Foreskin keratinocyte (primary cell): ENCODE measurements at places on chromosomes 5 and 9. TPM values are rescaled to one million over a fixed set of nuclear protein-coding genes. Genes with fewer than 3 reads are reported as not detected.

TNFSF15 gene
- total RNA-seq = 1.4 and 4.3 TPM in 2 replicates

- DNase-seq = peak; percentile 38
Measured at GRCh38 chr5:181164076-181164952, 16.9 kb downstream of the OR2V2 start.

- no peak for DNase-seq
Measured at GRCh38 chr9:80622508-80622907, 1050.7 kb downstream of the TLE4 start.

DNA sequence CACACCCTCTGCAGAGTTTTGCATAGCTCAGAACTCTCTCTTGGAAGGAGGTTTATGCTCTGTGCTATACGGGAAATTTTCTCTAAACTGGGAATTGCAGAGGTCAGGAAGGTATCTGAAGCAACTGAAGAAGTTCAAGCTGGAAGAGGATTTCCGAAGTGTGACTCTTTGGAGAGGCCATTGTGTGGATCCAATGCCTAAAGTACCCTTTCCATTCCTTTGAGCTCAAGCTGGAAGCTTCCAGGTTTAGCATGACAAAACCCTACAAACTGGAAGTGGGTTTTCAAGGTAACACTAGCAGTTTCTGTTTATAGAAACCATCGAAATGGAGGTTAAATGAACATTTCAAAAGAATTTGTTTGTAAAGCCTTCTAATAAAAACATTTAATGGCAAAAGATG is 187.1 kb downstream of the CFAP90 start:
- DNase-seq = no peak

GRCh38 chr9:85553475-85553874 is 188.3 kb downstream of the AGTPBP1 start:
- DNase-seq = no peak

ADAMTS6 gene
- total RNA-seq = 19.6 and 23.2 TPM in 2 replicates

GRCh38 chr9:85056203-85056572 is 386.7 kb downstream of the NTRK2 start:
- no peak for DNase-seq

IFNE gene
- 1.4 and 1.9 TPM in 2 replicates for total RNA-seq

N4BP3 gene
- 3.6 TPM in 2 replicates for total RNA-seq

DNA sequence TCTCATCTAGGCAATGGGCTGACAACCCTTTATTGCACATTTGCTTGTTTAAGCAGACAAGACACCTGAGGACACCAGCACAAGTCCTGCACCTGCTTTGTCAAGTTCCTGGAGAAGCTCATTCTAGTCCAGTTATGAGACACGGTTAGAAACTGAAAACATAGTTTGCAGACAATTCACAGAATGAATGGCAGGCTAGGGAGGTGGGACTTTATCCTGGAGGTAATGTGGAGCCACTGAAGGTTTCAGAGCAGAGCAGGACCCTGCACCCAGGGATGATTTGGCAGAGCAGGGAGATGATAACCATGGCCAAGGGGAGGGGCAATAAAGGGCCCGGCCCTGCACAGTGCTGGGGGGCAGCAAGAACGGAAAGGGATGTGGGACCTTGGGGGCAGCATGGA is 50.7 kb upstream of the SLC25A51 start:
- no peak for DNase-seq

- no peak for DNase-seq
Measured at GRCh38 chr5:87211676-87212075, 56.0 kb upstream of the RASA1 start.

- DNase-seq = no peak
Measured at GRCh38 chr9:93603906-93604326, 27.5 kb downstream of the PHF2 start.

DNA sequence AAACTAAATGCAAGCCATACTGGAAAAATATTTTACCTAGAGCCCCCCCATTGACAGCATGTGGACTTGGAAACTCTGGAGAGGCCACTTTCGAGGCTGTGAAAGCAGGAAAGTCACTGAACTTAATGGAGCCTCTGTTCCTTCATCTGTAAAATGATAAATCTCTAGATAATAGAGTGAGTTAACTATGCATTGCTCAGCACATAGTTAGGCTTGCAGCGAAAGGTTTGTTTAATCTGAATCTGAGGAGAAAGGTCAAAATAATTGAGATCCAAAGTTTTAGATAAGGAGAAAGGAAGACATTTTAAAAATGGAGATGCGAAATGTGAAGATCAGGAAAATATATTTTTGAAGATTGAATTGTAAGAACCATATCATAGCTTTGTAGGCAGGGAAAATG is 4.6 kb downstream of the PCSK5 start:
- no peak for DNase-seq

- no peak for DNase-seq
Measured at GRCh38 chr9:122950263-122950662, 9.4 kb downstream of the RABGAP1 start.

- no peak for DNase-seq
Measured at GRCh38 chr5:131965826-131966415, 20.5 kb upstream of the MEIKIN start.

- DNase-seq = no peak
Measured at GRCh38 chr5:99275128-99275527, 346.3 kb upstream of the CHD1 start.

GRCh38 chr9:130379649-130379970 is 65.2 kb upstream of the ASS1 start:
- no peak for DNase-seq

DNA sequence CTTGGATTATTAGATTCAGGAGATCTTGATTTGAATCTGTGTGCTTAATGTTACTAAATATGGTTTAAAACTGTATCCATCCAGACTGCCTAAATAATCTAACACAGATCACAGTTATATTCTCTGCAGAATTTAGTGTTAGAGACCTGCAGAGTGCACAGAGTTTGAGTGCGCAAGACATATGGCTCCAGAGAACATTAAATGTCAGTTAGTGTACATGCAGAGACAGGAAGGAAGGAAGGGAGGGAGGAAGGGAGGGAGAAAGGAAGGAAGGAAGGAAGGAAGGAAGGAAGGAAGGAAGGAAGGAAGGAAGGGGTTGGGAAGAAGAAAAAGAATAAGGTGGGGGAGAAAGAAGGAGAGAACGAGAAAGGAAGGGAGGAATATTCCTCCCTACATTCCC is 210.0 kb upstream of the COX7C start:
- DNase-seq = no peak

- DNase-seq = no peak
Measured at GRCh38 chr5:53052499-53052898, 57.1 kb downstream of the MOCS2 start.

- no peak for DNase-seq
Measured at GRCh38 chr5:9534881-9535517, 10.9 kb downstream of the SEMA5A start.

DNA sequence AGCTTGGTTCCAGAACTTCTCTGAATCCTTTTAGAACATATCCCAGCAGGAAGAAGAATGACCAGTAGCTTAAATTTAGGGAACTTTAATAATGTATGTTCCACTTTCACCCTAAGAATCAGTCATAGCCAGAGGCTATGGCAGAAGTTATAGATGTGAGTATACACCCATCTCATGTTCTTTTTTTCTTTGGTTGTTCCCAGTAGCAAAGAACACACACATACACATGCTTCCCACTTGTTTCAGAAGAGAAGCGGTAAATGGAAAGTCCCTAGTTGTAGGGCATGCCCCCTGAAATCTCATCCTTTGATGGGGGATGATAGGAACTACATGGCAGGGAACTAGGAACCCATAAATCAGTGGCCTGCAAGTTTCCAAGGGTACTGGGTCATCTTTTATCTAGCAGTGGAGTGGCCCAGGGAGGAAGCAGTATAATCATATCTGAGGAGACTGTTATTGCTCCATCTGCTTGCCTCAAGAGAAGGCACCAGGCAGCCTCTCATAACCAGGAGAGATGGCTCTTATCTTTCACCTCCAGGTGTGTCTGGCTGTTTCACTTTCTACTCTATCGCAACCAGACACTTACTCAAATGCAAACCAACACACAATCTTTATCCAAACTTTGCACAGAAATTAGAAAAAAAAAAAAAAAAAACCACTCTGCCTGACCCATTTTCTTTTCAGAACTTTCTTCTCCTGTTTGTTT is 109.5 kb downstream of the SNCAIP start:
- no peak for DNase-seq

DNA sequence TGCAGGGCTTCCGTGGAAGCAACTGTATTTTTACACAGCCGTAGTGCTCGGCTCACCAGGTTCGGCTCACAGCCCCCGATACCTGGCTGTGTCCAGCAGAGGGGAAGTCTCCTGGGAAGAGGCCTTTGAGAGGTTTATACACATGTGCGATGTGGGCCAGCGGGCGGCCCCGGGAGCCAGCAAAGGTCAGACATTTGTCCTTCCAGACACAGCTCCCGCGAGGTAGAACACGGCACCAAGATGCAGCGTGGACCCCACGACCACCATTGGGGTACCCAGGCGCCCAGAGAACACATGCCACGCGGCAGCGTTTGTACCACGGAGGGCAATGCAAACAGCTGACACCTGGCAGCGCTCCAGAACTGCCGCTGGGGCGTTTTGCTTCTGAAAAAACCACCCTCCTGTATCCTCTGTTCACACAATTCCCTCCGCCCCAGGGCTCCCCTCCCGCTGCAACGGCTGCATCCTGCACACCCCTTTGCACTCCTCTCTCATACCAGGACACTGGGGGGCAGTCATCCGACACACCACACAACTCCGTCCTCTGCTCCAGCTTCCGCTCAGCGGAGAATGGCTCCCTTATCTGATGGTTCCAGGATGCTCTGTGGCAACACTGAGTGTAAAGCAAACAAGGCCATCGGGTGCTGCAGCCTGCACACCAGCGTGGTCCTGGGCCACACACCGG is 235.3 kb downstream of the SYK start:
- DNase-seq = peak; percentile 58

CAMK2A gene
- total RNA-seq = 0.04 TPM in 1 of 2 replicates, not detected in the other

C5orf22 gene
- total RNA-seq = 19.2 and 21.3 TPM in 2 replicates

GRCh38 chr5:3034881-3035280 is 283.4 kb upstream of the IRX2 start:
- no peak for DNase-seq

- no peak for DNase-seq
Measured at GRCh38 chr9:101787891-101788290, 49.4 kb upstream of the GRIN3A start.
